ENCODE measurements at places on chromosomes 7 and 10. TPM values are rescaled to one million over a fixed set of nuclear protein-coding genes. Genes with fewer than 3 reads are reported as not detected.
A peak's percentile ranks its signal among the peaks of the same experiment; 100 is the strongest.

The SEMA3C gene
- total RNA-seq, result 77.4 TPM

The ECHDC3 gene
- total RNA-seq, result 5.7 TPM

The FAM149B1 gene
- 19.4 TPM for total RNA-seq

The PNLIPRP1 gene
- total RNA-seq, result not detected

GRCh38 chr7:147869456-147869855 is 721.1 kb upstream of the C7orf33 start:
- DNase-seq, result no peak

The RPA3 gene
- total RNA-seq, result 13.5 TPM

The FKBP14 gene
- 72.1 TPM for total RNA-seq

GRCh38 chr7:41886901-41887311 is 184.0 kb upstream of the INHBA start:
- DNase-seq, result peak; percentile 96

DNA sequence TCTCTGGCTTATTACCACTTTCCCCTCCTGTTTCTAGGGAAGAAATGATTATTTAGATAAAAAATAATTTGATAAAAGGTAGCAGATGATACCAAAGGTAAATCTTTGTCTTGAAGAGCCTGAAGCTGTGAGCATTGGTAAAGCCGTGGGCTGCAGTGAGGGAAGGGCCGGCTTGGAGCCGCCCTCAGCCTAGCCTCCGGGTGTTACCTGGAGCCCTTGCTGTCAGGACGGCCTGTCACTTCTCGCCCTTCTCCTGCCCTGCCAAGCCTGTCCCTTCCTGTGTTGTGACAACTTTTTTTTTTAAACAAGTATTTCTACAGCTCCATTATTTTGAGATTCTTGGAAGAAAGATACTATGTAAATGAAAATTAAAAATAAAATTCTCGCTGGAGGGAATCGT is 7.0 kb downstream of the CUX1 start:
- DNase-seq, result peak; percentile 73

The SPDYE16 gene
- total RNA-seq, result not detected

The ZNF722 gene
- total RNA-seq, result not detected

GRCh38 chr7:4245866-4246470 is 436.1 kb upstream of the FOXK1 start:
- peak; percentile 48 for DNase-seq

Data from chondrocyte (in vitro differentiated cells).